ENCODE measurements at places on chromosomes 6 and 20.

GRCh38 chr6:157405986-157406385, 25.0 kb downstream of the ZDHHC14 start:
- no peak for DNase-seq

DNA sequence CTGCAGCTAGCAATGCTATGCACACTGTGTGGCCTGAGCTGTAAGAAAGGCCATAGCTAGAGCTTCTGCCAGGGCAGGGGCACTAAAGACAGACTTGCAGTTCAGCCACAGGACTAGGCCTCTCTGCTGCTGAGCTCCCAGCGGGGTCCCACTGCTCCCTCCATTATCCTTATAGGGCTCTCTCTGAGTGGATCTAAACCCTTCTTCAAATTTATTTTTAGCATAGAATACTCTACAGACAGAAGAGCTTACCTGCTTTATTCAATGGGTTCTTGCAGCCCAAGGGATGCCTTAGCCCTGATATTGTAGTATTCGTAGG, 100.9 kb upstream of the MLN start:
- DNase-seq = no peak

DNA sequence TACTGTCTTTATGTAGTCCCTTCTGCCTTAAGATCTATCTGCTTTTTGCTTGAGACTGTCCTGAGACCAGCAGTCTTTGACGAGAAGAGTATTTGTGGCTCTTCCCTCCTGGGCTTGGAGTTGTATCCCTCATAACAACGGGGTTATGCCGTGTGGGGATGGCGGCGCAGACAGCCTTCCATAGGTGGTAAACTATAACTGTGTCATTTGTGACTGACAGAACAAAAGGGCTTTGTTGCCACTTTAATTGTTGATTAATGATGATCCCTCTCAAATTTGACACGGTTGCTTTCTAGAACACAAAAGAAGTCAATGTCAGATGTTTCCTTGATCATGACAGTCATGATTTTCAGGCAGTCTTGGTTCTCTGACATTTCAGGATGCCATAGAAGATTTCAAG, 196.6 kb downstream of the JARID2 start:
- DNase-seq = no peak

DNA sequence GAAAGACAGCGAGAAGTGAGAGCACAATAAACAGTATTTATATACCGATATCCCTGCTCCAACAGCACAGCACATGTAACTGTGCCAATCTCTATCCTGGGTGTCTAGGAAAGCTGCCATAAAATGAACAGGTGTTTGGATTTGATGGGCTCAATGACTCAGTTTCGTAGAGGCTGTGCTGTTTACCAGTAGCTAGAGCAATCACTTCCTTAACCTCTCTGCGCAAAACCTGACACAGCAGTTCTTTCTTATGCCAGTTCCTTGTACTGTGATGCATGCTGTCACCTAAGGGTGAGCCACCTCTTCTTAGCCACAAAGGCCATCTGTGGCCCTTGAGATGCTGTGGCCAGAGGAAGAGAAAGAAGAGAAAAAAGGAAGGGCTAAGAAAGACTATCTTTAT, 59.3 kb downstream of the SHPRH start:
- DNase-seq = no peak

GRCh38 chr6:112468359-112468758, 121.2 kb downstream of the RFPL4B start:
- DNase-seq = no peak

GRCh38 chr6:116406678-116407345, 36.1 kb downstream of the DSE start:
- DNase-seq = no peak

DNA sequence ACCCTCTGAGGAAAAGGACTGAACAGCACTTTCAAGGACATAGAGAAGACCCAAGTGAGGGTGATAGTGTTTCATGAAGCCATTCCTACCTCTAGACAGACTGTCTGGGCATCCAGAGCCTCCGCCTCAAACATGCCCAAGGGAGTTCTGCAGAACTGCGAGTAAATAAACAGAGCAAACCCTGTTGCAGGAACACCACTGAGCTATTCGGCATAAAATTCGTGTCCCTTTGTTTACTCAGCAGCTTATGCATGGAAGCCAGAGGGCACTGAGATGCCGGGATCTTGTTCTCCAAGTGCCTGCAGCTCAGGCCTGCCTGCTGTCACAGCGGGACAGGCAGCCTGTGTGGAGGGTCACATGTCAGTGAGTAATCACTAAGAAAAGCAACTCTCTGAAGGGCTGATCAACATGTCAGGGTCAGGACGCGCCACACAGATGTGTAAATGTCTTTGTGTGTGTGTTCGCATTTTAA, 164.9 kb upstream of the HEY2 start:
- DNase-seq = no peak

DNA sequence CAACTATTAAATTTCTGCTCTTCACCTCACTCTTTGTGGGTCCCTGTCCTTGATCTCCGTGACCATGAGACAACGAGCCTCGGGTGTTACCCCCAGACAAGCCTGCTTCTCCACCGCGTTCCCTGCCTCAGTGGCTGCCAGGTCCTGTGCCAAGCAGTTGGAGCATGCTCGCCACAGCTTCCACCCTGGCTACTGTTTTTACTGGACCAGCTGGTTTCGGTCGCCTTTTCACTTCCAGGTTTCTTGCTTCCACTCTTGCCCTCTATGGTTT, 5.6 kb downstream of the TP53RK start:
- no peak for DNase-seq

DNA sequence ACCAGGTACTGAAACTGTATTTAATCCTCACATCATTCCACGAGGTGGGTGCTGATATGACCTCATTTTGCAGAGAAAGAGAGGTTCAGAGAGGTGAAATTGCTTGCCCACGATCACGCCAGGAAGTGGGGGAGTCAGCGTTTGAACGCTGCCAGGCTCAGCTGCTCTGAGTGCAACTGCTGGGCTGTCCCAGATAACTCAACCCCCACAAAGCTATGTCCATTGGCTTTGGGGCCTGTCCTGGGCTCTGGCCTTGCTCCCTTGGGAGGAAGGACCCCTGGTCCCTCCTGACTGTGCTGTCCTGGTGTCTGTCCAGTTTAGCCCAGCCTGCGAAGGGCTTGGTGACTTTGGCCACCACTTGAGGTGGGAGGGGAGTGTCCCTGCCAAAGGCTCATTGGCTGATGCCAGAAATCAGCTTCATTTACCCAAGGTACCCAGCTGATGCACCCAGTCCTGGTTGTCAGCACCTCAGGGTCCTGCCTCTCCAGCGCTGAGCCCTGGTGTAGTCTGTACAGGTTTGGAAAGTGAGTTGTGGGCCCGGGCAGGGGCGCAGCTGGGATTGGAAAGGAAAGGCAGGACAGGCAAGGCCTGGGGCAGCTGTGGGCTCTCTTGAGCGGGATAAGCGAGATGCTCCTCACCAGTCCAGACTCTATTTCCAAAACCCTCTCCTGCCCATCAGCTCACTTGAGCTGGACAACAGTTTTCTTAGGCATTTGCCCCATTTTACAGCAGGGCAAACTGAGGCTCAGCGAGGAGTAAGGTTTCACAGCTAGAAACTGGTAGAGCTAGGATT, 38.5 kb downstream of the SUN5 start:
- DNase-seq = no peak

DNA sequence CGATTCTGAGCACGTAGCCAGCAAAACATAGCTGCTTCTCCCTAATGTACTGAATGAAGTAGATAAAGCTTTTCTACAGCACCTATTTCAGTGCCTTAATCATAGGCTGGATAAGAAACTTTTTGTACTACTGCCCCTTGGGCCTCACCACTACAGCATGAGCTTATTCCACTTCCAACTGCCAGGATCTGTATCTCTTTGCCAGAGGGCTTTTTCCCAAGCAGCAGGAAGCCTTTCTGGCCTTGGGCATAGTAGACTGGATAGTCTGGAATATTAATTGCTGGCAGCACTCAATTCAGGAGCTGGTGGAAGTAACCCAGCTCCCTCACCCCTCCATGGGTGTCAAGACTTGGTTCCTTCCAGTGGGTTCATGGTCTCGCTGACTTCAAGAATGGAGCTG, 43.6 kb downstream of the ANKEF1 start:
- DNase-seq = no peak

DNA sequence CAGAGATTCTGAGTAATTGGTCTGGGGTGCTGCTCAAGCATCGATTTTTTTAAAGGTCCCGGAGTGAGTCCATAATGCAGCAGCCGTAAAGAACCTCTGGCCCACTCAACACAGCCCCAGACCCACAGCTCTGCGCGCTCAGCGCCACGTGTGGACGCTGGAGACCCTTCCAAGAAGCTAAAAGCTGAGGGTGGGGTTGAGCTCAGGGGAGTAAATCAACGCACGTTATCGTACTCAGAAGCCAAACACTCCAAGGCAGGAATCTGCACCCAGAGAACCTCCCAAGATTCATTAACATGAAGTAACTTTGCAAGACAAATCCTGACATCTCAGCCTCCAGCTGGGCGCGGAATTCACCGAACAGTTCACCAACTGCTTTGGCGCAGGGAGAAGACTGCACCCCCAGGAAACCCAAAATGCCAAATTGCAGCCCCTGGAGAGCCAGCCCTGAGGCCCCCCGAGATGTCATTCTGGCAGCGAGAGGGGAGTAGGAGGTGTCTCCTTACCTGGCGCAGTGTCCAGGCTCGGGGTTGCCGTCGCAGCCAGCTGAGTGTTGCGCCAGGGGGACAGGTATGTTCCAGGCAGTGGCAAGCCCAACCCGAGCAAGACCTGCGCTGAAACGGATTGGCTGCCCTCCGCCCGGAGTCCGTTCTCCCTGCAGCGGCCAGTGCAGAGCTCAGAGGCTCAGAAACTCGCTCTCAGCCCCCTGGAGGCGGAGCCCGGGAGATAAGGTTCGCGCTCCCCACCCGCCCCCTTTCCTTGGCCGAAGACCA, at the start of gene COL21A1:
Gene COL21A1 (minus strand): TSS at position 700 of the 773 bp plus-strand sequence. CDS start 64,962 bp downstream, outside the sequence.
- DNase-seq = no peak

DNA sequence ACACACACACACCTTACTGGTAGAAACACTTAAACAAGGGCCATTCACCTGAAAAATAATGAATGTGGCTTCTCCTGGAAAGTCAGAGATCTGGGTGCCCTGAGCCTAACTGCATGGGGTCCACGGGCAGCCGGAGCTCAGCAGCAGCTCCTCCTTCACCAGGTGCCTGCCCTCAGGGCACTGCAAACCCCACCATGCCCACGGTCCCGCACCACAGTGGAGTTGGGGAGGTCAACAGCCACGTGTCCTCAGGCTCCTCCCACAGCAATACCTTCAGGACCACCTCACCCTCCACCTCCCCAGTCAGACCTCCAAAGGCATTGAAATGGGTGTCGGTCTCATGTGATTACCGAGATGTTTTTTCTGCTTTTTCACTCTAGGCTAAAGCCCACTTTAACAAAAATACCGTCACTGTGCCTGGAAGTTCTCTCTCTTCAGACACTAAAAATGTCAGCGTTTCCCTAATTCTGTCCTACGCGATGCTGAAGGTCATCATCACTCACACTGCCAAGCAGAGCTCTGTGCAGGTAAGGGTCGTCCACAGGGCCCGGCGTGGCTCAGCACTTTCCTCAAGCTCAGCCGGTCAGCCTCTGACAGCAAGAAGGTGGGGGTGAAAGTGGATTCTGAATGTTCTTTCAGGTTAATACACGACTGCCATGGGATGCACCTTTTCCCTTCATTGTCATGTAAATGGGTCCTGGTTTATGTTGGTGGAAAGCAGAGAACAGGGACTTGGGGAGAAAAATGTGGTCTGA, 48.9 kb downstream of the CDK5RAP1 start:
- DNase-seq = no peak

DNA sequence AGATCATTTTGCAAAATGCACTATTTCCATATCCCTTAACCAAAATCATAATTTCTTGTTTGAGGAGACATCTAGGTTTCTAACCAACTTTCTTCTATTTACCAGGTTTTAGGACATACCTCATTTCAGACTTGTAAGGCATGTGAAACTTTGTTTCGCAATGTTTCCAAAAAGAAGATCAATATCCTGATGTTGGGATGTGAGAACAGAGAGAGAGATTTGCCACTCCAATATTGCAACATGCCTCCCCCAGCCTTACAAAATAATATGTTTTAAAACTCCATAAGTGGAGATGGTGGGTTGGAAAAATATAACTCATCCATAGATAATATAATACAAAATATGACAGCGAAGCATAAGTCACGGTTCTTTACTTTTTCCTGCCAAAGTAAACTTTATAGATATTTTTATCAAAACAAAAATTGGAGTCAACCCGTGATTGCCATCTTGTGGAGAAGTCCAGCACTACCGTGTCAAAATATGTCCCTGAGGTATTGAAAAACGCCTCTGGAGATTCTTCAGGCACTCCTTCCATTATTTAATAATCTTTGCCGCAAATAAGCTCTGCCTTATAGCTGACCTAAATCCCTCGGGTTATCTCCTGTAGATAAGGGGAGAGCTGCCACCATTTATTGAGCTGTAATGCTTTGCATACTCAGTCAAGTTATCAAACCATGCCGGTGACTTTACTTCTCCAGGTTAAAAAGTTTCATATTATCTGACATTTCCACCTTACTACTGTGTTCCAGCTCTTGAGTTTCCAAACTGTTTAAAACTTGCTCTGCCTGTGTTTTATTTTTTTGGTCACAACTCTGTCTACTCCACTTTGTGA, 534.2 kb downstream of the HACE1 start:
- no peak for DNase-seq

DNA sequence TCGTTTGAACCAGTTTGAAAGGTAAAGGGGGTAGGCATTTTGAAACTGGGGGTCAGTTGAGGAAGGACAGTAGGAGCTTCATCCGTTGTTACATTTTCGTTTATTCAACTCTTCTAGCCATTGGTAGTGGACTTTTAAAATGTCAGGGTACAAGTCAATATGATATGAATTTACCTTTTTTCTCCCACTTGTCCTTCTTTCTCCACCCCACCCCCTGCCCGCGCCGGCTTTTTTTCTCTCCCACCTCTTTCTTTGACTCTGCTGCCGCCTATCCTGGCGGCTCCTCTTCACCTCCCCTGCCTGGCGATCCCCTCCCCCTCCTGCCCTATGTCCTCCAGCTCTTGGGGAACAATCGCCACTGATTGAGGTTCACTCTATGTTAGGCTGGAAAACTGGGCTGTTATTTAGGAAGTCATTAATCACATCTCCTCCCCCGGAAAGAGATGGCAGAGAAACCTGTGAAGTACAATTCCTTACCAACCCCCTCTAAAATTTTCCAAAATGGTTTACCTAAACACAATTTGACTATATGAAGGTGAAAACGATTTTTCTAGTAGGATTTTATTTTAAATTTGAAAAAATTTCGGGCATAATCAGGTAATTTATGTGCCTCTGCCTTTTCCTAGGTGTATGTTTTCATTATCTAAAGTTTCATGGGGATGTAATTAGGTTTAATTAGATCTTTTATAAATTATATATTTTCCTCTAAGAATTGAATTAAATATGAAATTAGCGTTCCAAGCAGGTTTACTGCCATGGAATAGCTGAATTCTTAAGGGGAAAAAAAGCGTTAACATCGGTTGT, 778 bp upstream of the LIN28B start:
- DNase-seq = no peak

- DNase-seq = no peak
These were observed 170.4 kb downstream of the PHF3 start for GRCh38 chr6:63805808-63806572.

GRCh38 chr20:1818895-1819294, 76.3 kb upstream of the SIRPA start:
- DNase-seq = no peak

DNA sequence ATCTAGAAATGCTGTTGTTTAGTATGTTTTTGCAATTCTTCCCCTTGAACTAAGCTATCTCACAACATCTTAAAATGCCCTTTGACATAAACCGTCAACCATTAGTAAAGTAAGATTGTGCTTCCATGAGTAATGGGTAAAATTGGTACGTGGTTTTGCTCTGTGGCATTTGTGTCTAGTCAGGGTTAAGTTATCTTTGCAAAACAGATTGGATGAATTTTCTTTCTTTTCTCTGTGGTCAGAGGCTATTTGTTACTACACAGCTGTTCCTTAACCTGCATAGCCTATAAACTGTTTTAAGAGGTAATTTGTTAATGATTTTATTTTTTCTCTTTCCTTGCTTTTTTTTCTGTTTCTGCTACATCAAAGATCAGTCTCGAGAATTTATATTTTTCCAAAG, 75.4 kb downstream of the RPP40 start:
- DNase-seq = no peak

Data from stimulated activated CD4-positive, alpha-beta T cell treated with anti-CD3 and anti-CD28 coated beads, TNF-alpha, amount 100 ng/mL, for 4 hours (primary cell).